Pulmonary artery endothelial cell (primary cell): ENCODE measurements at places on chromosomes 7 and 10.

GRCh38 chr10:6953271-6953801 is 373.3 kb upstream of the PRKCQ start:
- no peak for DNase-seq

- DNase-seq: peak; percentile 40
These were observed 59.6 kb upstream of the CAPZA2 start for GRCh38 chr7:116802746-116803152.

DNA sequence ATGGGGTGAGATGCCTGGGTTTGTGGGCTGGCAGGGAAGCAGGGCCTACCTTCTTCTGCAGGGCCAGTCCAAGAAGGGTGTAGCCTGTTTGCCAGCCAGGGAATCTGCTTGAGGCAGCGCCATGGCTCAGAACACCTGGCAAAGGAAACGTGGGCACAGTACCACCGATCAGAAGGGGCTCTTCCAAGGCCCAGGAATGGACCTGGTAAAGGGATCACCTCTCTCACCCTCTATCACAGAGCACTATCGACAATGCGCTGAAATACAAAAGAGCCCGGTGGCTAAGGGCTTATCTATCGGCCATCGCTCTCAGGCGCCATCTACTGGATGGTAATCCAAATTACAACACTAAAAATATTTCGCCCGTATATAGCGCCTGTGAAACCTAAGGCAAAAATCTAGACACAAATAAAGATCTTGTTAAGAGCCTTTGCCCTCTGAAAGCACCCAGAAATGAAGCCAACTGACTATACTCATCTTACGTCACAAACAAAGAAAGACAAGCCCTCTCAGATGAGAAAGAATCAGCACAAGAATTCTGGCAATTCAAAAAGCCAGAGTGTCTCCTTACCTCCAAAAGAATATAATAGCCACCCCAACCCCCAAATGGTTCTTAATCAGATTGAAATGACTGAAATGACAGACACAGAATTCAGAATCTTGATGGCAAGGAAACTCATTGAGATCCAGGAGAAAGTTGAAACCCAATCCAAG is 217.8 kb upstream of the HPS1 start:
- no peak for DNase-seq

- DNase-seq: no peak
These were observed 35.9 kb downstream of the EGFR start for GRCh38 chr7:55054758-55055157.

DNA sequence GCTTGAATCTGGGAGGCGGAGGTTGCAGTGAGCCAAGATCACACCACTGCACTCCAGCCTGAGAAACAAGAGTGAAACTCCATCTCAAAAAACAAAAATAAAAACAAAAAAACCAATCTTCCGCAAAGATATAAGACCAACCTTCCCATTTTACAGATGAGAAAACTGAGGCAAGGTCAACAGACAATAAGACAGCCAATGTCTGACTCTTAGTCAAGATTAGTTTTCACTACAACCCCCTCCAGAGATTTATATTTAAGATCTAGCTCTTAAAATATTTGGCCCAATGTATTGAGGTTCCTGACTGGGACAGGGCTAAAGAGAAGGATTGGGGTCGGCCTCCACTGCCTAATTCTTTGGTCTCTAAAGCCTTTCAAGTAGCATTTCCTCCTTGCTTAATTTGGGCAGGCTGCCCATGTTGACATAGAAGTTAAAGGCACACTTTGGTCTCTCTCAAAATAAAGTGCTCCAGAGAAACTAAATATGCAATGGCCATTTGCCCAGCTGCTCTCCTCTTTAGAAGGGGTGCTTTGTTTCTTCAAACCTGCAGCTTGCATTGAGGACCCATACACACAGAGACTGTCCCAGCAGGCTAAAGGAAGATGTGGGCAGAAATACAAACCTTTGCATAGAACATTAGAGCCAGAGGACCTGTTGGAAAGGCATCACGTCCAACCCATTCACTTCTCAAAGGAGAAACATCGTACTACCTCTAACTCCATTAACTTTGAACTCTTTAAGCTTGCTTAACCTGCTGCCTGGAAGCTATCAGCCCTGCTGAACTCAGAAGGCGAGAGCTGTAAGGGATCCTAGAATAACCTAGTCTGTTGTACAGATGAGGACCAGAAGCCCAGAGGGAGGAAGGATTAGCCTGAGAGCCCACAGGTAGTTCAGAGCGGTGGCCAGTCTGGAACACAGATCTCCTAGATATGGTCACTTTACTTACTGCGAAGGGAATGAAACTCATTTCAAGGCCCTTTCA is 3.9 kb downstream of the TECTB start:
- DNase-seq: no peak

DNA sequence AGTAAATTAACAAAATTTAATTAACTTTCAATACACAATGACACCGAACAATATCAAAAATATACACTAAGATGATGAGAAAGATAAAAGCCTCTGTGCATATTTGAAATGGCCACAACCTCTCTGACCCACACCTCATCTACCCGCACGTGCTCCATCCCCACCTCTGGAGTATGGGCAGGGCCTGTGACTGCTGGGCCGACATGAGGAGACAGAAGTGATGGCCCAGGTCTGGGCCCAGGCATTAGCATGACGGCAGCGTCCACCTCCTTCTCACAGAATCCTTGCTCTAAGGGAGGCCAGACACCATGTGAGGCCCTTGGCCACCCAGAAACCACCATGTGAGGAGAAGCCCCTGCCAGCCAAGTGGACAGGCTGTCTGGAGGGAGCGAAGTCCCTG is 122.1 kb upstream of the RNF32 start:
- DNase-seq: no peak

GRCh38 chr10:33174674-33175434 is 159.6 kb downstream of the NRP1 start:
- no peak for DNase-seq

DNA sequence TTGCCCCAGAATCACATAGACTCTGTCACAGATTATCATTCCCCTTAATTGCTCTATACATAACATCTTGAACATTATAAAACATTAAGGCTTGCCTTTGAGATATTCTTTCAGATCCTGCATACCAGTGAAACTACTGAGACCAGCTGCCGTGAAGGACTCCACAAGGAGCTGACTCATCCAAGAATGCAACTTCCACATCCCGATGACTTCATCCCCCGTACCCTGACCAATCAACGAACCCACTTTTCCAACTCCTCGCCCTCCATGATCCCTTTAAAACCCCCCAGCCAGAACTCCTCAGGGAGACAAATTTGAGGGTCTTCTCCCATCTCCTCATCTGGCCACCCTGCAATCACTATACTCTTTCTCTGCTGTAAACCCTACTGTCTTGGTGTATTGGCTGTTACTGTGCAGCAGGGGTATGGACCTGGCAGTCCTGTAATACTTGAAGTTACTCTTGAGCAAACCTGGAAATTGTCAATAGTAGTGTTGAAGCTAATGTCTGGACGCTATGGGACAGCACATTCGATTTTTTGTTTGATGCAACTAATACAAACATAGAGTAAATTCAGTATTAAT is 49.8 kb downstream of the HTR5A start:
- DNase-seq: no peak

GRCh38 chr10:92914478-92915325 is 66.4 kb downstream of the EXOC6 start:
- no peak for DNase-seq

GRCh38 chr7:30080818-30081217 is 52.6 kb downstream of the PLEKHA8 start:
- no peak for DNase-seq

- no peak for DNase-seq
These were observed 22.1 kb upstream of the CARD11 start for GRCh38 chr7:3065724-3066143.

- DNase-seq: no peak
These were observed 357.2 kb downstream of the SH2D4B start for GRCh38 chr10:80894797-80895467.

GRCh38 chr7:102967798-102968197 is 55.0 kb downstream of the LRRC17 start:
- no peak for DNase-seq

- no peak for DNase-seq
These were observed 351.2 kb downstream of the GFRA1 start for GRCh38 chr10:115921795-115922194.

- no peak for DNase-seq
These were observed 286.3 kb downstream of the HPSE2 start for GRCh38 chr10:98949306-98949705.

DNA sequence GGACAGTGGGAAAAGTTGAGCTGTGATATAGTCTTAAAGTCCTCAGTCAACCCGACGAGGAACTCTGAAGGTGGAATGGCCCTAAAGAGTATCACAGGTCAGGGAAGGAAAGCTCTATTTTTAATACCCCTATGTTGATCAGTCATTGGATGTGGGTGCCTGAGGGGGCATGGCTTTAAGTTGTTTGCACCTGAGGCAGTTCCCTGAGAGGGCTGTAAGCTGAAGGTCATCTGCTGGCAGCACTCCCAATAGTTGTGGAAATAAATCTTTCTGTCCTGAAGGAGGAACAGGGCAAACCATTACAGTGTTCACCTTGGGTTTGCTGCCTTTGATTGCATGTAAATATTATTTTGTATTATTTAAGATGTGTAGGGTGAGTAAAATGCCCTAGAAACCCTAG is 17.8 kb upstream of the C1GALT1 start:
- no peak for DNase-seq

DNA sequence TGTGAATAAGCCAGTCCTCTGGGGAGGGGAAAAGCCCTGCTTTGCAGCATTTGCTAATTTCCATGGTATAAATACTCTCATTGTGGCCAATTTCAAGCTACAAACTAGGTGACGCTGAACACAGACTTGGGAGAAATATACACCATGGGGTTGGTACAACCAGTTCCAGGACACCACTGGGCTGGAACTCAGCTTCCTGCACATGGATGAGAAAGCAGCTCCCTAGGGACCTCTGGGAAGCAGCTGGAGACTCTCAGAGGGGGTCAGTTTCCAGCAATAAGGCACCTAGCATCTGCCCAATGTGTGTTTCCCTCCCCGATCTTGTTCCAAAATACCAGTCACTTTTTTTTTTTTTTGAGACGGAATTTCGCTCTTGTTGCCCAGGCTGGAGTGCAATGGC is 56.8 kb upstream of the WDR11 start:
- no peak for DNase-seq

GRCh38 chr7:135180122-135180521 is 9.6 kb upstream of the CYREN start:
- no peak for DNase-seq

DNA sequence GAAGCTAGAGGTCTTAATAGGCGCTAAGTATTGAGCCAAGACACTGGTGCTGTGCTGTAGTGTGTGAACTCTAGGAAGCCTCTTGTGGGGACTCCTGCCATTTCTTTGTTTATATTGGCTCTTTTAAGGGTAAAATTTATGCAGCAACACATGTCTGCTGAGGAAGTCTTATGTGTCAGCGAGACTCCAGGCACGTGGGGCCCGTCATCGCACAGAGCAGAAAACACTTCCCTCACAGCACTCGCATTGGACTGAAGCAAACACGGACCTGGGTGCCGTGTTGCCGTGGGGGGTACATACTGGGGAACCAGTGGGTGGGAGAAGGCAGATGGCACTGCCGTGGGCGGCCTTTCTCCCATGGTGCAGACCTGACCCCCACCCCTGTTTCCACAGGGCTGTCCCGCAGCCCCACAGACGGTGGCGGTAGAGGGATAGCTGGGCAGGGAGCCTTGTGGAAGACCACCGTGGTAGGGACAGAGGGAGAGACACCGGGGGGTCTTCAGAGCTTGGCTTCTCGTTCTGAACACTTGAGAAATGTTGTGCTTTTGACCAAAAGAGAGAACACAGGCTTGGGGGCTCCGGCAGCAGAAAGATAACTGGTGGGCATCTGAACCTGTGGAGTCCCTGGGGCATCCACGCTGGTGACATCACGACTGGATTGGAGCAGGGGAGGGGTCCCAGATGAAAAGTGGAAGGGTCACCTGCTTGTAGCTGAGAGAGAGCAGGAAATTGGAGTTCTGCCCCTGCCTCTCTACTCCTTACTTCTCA is 284.7 kb upstream of the SHH start:
- DNase-seq: no peak

DNA sequence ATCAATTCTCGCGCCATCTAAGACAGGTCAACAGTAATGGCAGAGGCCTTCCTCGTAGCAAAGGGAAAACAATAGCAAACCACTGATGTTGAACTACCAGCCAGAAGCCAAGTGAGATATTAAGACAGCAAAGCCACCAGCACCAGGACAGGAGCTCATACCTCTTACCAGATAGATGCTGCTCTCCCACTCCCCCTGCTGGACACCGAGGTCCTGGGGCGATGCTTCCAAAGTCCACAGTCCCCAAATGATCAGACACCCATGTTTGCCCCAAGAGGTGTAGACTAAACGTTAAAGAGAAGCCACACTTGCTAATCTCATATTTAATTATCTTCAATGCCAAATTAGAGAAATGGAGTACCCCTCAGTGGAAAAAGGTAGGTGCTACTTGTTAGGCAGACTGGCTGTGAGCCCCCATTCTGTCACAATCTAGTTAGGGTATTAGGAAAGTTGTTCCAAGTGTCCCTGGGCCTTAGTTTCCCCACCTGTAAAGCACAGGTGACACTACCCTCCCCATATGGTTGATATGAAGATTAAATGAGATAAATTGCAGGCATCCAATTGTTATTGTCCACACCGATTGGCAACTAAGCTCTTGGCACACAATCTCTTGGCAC is 39.9 kb downstream of the TOMM7 start:
- peak; percentile 22 for DNase-seq

DNA sequence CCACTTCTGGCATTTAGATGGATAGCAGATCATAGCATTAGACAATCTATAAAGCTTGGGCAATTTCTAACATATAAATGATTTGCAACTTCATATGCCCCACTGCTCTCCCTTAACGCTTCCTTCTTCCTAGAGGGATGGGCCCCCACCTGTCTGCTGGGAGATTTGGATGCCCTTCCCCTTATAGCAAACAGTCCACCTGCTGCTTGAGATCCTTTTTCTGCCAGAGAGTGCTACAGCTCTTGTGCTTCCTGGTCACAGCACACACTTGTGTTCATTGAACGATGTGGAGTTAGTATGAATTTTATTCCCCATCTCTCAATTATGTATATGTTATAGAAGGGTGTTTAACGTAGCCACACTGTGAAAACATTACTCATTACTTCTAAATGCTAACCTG is 10.4 kb upstream of the PCGF5 start:
- DNase-seq: no peak

DNA sequence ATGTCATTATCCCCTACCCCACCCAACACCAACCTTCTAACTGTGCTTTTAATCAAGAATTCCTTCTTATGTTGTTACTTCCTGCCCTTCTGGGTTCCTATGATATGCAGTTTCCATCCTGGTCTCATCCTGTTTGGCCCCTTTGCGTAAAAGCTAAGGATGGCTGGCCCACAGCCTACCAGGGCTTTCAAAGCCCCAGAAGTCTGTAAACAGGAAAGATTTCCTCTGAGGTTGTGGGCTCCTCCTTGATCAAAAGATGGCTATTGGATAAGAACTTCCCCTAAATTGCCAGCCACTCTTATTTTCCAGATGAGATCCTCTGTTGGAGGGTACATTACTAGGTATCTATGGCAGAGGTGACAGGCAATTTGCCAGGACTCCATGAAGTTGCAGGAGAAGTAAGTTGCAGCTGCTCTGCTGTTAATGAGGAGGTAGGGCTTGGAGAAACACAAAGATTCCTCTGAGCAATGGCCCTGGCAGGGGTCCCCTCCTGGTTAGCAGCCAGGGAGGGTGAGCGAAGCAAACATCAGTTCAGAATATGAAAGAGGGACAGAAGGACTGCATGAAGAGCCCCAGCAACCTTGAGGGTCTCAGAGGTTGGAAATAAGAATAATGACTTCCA is 32.1 kb downstream of the NRP1 start:
- no peak for DNase-seq

GRCh38 chr10:18043148-18044006 is 91.7 kb downstream of the SLC39A12 start:
- DNase-seq: no peak
